ENCODE measurements at places on chromosomes 5 and 9.
A peak's percentile ranks its signal among the peaks of the same experiment; 100 is the strongest.

DNA sequence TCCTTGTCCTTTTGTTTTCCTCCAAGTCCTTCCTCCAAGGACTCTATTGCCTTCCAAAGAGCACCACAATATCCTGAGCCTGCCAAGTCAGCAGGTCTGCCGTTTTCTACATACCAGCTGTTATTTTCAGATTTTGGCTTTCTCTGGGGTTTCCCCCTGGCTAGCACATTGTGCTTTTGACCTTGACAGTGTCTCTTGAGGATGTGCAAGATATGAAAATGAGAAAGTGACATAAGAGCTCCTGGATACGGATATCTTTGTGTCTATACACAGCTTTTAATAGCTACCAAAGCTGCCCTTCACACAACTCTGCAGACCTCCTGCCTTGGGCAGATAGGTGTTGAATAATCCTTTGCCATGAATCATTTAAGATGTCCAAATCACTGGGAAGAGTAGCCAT, 67.0 kb downstream of the HAPLN1 start:
- no peak for DNase-seq

- no peak for DNase-seq
These were observed 95.2 kb upstream of the PAPPA start for GRCh38 chr9:116058421-116058820.

- DNase-seq = no peak
These were observed 7.6 kb upstream of the TTLL11 start for GRCh38 chr9:122100756-122101155.

DNA sequence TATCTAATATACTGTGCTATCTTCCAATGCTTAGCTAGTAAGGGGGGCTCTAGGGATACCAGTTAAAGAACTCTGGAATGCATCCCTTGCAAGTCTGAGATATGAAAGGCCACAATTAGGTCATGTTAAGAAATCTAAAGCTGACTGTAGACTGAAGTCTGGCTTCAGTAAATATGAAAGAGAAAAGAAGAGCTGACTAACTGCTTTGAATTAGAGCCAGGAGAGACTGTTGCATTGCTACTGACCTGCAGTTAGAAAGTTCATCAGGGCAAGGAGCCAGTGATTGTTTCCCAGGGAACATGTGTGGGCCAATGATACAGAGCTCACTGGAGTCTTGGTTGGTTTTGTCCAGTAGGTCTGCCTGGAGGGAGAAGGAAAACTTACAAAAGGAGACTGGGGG, 472.1 kb upstream of the TNC start:
- DNase-seq = no peak

DNA sequence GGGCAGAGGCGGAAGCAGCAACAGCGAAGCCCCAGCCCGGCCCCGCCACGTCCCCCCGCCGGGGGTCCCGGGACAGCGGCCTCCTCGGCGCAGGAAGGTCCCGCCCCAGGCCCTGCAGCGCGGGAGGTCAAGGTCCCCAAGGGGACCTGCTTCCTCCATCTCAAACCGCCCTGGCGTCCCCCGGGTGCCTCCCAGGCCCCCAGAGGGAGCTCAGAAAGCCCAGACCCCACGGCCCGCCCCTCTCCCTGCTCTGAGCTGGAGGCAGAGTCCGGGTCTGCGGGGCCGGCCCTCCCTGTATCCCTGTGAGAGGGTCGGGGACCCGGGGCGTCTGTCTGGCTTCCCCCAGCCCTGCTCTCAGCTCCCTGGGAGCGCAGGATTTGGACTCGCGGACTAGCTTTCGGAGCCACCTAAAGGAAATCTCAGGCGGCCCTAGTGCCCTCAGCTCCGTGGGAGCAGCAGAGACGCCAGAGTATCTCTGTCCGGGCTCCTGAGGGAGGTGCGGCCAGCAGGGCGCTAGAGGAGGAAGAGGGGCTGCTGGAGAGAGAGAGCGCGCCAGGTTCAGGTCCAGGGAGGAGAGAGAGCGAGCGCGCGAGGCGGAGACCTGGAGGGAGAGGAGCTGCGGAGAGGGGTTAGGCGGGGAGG, 30.7 kb downstream of the EXOC3 start:
- peak; percentile 63 for DNase-seq

GRCh38 chr9:101191723-101192122, 163.2 kb downstream of the PLPPR1 start:
- no peak for DNase-seq

GRCh38 chr5:34734326-34734725, 78.2 kb downstream of the RAI14 start:
- no peak for DNase-seq

DNA sequence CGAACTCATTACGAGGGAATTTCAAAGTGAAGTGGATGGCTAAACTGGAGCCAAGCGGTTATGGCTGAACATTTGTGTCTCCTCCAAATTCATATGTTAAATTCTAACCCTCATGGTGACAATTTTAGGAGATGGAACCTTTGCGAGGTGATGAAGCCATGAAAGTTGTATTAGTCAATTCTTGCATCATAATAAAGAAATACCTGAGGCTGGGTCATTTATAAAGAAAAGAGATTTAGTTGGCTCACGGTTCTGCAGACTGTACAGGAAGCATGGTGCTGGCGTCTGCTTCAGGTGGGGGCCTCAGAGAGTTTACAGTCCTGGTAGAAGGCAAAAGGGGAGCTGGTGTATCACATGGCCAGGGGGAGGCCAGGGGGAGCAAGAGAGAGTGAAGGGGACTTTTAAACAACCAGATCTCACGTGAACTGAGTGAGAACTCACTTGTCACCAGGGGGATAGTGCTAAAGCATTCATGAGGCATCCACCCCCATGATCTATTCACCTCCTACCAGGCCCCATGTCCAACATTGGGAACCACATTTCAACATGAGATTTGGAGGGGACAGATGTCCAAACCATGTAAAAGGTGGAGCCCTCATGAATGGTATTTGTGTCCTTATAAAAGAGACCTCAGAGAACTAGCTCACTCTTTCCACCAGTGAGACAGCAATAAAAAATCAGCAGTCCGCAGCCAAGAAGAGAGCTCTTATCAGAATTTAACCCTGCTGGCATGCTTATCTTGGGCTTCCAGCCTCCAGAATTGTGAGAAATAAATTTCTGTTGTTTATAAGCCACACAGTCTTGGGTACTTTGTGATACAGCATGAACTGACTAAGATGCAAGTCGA, 143.4 kb downstream of the MTRR start:
- no peak for DNase-seq

GRCh38 chr5:39219437-39219836, at the start of gene FYB1:
Gene FYB1 (minus strand): TSS chr5:39219563. CDS start chr5:39202960, 16,603 bp downstream.
- DNase-seq = no peak

- no peak for DNase-seq
These were observed 326 bp downstream of the RIGI start for GRCh38 chr9:32525709-32526030.

DNA sequence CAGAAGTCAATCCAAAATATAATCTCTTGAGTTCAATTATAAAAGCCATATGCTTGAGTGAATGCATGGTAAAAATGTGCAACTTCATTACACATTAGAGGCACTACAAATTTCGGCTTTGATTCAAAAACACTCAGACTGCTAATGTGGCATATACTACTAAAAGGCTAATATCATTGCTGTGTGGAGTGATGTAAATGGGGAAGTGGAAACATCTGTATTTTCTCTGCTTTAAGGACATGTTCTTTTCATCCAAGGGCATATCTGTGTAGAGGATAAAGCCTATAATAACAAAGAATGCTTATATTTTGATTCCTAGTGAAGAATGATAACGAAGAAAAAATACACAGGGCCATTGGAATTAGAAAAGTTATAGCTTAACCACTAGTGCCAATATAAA, 643.9 kb upstream of the ZNF608 start:
- no peak for DNase-seq

- no peak for DNase-seq
These were observed 2.0 kb downstream of the MYO10 start for GRCh38 chr5:16934123-16934522.

GRCh38 chr9:134175291-134175807, 11.0 kb upstream of the RNU6ATAC start:
- DNase-seq = peak; percentile 45

GRCh38 chr5:2751592-2752021, at the start of gene IRX2:
Gene IRX2 (minus strand): TSS chr5:2751677. CDS start chr5:2751413, 264 bp downstream.
- DNase-seq = peak; percentile 78

DNA sequence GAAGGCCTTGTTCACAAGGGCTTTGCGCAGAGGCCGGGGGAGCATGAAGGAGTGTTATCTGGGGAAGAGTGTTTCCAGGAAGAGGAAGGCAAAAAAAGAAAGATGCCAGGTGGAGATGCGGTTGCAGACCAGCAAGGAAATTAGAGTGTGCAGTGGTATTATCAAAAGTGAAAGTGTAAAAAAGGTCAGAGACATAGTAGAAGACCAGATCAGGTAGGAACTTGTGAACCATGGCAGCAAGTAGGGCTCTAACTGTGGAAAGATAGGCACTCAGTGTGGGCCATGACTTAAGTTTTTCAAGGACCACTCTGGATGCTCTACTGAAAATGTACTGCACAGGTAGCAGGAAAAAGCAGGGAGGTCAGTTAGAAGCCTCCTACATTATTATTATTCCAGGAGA, 90.1 kb upstream of the SPOCK1 start:
- DNase-seq = no peak

GRCh38 chr5:138702166-138703077, 50.8 kb upstream of the CTNNA1 start:
- no peak for DNase-seq
